ENCODE measurements at places on chromosomes 4 and X.
A peak's percentile ranks its signal among the peaks of the same experiment; 100 is the strongest.

DNA sequence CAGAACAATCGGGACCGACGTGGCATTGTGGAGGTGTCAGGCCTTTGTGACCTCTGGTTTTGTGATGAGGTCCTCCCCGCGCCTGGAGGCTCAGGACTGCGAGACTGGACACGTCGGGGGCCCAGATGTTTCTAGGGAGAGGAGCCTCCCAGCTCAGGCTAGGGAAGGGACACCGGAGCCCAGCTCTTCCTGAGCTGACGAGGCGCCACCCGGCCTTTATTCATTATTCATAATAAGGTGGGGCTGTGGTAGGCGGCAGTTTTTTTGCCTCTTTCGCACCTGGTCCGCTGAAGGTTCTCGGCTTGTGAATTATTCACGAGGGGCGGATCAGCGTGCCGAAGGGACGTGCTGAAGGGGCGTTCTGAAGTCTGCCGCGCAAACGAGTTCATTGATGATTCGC lies 2.3 kb upstream of the UBA1 start:
- DNase-seq = no peak

DNA sequence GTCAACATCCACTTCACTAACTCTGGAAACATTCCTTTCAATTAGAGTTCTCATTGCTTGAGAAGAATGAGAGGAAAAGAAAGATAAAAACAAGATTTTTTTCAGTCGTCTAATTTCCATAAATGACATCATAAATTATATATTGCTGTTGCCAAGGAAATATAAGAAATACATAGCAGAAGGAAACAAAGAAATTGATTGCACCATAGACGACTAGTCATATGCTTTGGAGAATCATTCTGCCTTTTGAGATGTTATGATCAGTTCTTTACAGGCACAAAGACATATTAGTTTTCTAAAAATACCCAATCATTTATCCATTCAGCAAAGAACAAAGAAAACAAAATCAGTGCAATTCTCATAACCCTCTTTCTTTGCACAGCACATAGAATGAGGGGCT lies 672 bp upstream of the C1QTNF7 start:
- DNase-seq = no peak

GRCh38 chrX:75781611-75782010 lies 3.4 kb downstream of the MAGEE2 start:
- DNase-seq = no peak

- DNase-seq = no peak
Observed at GRCh38 chr4:123788577-123788976, 392.0 kb downstream of the SPRY1 start.

DNA sequence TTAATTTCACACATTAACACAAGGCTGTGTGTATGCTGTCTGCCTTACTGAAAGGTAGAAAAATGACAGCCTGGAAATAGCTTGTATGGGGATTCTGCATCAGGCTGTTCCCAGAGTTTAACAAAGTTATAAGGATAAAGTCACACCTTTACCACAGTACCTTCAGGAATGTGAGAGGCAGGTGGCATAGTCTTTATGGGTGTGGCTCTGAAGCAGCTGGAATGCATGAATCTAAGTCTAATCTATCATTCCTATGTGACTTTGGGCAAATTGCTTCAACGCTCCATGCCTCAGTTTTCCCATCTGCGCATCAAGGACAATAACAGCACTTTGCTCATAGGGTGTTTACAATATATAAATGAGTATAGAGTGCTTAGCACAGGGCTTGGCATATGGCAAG lies 84.2 kb upstream of the EGFL6 start:
- no peak for DNase-seq

DNA sequence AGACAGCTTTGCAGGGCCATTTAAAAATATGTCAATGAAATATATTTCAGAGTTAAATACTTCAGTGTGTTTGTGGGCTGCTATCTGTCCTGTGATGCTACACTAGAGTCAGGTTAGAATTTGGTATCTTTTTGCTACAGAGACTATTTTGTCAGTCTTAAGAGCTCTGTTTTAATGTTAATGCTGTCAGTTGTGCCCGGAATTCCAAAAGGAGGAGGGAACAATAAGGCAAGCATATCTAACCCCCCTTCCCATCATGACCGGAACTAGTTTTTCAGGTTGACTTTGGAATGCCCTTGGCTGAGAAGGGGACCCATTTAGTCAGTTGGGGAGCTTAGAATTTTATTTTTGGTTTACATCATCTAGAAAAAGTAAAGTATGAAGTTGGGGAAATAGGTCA lies 34.9 kb upstream of the SLC25A4 start:
- peak; percentile 44 for DNase-seq

DNA sequence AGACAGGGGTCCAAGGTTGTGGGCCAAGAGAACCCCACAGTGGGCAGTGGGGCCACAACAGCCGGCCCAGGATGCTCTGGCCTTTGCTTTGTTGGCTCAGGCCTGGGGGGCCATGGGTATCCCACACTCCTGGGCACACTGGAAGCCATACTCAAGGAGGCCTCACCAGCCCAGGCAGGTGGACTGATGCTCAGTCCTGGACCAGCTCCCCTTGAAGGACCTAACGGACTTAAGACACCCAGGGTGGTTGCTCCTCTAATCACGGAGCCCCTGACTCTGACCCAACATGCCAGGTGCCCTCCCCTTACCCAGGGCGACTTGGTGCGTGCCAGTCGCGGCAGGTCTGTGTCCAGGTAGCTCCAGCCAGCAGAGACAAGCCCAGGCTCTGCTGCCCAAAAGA lies 50.8 kb downstream of the ZFYVE28 start:
- no peak for DNase-seq

DNA sequence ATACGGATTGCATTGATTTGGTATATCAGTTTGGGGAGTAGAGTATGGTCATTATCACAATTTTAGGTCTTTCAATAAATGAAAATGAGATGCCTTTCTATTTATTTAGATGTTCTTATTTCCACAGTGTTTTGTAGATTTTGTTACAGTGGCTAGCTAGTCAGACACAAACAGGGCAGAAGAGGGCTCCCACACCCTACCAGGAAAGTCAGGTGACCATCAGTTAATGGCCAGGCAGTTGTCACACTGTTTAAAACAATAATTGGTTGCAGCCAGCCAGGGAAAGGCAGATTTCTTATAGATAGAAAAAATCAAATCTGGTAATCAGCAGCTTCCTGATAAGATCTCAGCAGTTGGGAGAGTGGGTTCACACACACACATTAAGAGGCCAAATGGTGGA lies 57.2 kb downstream of the UGT2B17 start:
- no peak for DNase-seq

- DNase-seq = peak; percentile 24
Observed at GRCh38 chrX:16628946-16629595, 20.9 kb upstream of the S100G start.

DNA sequence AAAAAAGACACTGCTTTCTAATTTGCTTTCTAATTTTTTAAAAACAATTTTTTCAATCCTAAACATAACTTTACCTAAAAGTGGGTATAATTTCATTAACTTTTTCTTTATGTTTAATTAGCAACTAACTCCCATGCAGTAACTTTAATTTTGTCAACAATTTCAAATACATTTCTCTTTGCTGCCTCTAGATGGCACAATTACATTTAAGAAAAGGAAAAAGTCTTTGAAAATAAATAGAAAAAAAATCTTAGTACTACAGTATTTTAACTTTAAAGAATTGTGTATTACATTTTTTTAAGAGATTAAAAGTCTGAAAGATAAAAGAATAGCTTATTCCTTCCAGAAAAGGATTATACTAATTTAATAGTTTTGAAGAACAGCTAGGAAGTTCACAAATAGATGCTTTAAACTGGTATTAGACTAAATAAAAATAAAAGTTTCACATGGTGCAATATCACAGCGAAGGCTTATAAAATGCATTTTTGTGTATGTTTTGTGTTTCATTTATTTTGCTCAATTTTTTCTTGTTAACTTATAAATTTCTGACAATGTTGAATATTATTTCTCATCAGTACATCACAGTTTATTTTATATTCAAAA lies 105.1 kb downstream of the ADGRA3 start:
- DNase-seq = no peak
